G401 (cell line): ENCODE measurements at places on chromosomes 5 and 9. TPM values are rescaled to one million over a fixed set of nuclear protein-coding genes. Genes with fewer than 3 reads are reported as not detected.

Gene PPP1R26
- total RNA-seq: 13.7 and 17.9 TPM in 2 replicates

GRCh38 chr9:87498811-87499360 is 1.2 kb downstream of the DAPK1 start:
- DNase-seq: no peak

Gene CCDC187
- total RNA-seq: 0.55 and 0.61 TPM in 2 replicates

DNA sequence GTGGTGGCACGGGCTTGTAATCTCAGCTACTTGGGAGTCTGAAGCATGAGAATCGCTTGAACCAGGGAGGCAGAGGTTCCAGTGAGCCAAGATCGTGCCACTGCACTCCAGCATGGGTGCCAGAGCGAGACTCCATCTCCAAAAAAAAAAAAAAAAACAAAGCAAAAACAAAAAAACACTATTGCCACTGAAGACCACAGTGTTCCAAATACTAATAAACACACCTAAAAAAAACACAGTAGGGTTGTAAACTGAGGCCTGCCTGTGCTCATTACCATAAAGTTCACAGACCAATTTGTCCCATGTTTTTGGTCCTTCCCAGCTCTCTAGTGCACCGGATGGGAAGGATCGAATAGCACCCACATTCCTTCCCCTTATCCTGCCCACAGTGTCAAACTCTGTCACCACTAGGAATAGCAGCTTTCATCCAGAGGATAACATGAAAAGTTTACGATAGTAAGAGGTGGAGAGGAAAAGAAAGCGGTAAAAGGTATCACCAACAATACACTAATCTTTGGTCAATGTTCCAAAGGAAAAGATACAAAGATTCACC is 49.2 kb downstream of the MYO10 start:
- no peak for DNase-seq

Gene FOXD4L6
- total RNA-seq: not detected in 2 replicates

DNA sequence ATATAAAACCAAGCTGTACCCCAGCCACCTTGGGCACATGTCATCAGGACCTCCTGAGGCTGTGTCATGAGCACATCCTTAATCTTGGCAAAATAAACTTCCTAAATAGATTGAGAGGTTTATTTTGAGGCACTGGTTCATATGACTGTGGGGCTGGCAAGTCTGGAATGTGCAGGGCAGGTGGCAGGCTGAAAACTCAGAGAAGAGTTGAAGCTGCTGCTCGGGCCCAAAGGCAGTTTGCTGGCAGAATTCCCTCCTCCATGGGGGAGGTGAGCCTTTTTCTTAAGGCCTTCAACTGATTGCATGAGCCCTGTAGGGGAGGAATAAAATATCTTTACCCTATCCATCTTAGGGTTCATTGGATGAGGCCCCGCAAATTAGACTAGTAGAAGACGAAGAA is 72.2 kb upstream of the CDK20 start:
- no peak for DNase-seq

- DNase-seq: no peak
Observed at GRCh38 chr5:119276978-119277377, 78.8 kb upstream of the TNFAIP8 start.
